ENCODE measurements at places on chromosomes 6 and 20. TPM values are rescaled to one million over a fixed set of nuclear protein-coding genes. Genes with fewer than 3 reads are reported as not detected.

The NUP43 gene
- 55.8 TPM for total RNA-seq

The CST4 gene
- 56.8 TPM for total RNA-seq

- no peak for DNase-seq
Observed at GRCh38 chr20:9482180-9482579, 32.2 kb upstream of the LAMP5 start.

- no peak for DNase-seq
Observed at GRCh38 chr20:35854713-35855348, 83.0 kb downstream of the PHF20 start.

The RPL10A gene
- total RNA-seq, result 1,788 TPM

All from type B pancreatic cell (in vitro differentiated cells).